GM12878 (cell line): ENCODE measurements at places on chromosomes 13 and 19. TPM values are rescaled to one million over a fixed set of nuclear protein-coding genes. Genes with fewer than 3 reads are reported as not detected.

GRCh38 chr19:46452186-46452585, 19.2 kb downstream of the PNMA8A start:
- no peaks in the 10 kb centered on the region for H3K27me3 ChIP-seq
- no peak for DNase-seq
- H3K27ac ChIP-seq = no peak overlapping the region

DNA sequence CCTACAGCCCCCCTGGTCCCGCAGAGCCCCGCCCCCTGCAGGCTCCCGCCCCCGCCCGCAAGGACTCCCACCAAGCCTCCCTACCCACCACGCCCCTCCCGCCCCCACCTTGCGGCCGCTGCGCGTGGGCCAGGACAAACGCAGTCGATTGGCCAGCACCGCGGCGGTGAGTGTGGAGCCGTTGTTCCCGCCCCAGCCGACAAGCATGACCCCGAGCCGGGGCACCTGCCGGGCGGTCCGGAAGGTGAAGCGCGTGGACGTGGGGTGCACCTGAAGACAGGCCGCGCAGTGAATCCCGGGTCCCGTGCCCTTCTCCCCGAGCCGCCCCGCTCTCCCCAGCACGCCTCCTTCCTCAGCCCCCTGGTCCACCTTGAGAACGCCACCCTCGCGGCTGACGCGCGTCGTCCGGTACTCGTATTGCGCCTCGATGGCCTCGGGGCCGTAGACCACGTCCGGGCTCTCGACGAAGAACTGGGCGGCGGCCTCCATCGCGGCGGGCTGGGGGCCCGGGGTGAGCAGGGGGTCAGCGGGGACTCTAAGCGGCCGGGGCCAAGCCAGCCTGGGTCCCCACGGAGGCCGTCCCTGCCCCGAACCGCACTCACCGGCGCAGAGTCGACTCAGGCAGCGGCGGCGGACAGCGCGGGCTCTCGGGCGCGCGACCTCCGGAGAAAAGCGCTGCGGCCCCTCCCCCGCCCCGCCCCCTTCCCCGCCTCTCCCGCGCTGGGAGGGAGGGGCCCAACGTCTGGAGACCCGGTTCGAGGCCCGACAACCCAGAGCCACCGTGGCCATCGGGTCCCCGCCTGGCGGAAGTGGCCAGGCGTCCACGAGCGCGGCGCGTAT, at the start of gene ISYNA1:
Gene ISYNA1 (minus strand): TSS at position 643 of the 840 bp plus-strand sequence. CDS start 154 bp downstream, at position 489.
- H3K36me3 ChIP-seq = peaks cover 2% of the 10 kb centered on the region; the same call in 1 of the 2 replicates
- no peak for DNase-seq
- H3K27me3 ChIP-seq = no peaks in the 10 kb centered on the region
- H3K4me1 ChIP-seq = peaks cover 15% of the 10 kb centered on the region

DNA sequence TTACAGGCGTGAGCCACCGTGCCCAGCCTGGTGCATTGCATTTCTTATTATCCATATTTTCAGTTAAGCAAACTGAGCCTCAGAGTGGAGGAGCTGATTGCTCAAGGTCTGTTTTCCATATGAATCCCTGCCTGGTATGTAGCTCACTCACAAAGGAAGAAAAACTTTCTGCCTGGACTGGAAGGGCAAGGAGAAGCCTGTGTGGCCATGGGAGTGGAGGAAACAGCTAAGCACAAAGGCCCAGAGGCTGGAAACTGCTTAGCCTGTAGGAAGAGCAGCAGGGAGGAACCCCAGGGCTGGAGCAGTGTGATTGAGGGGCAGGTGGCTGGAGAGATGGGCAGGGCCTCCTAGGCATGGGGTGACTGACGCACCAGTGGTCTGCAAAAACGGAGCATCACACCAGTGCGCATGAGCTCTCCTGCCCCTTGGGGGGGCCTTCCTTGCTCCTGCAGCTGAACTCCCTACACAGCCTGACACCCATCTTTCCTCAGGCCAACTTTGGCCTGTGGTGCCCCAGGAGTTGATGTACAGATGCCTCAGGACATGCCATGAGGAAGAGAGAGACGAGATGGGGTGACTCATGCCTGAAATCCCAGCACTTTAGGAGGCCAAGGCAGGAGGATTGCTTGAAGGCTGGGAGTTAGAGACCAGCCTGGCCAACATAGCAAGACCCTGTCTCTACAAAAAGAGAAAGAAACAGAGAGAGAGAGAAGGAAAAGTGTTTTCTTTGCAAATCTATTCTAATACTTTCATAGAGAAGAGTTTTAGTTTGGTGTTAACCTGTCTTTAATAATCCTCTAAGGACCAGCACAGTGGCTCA, 2.8 kb upstream of the HNRNPM start:
- H3K4me3 ChIP-seq = no peak overlapping the region
- no peak for DNase-seq
- H3K4me1 ChIP-seq = peaks cover 6% of the 10 kb centered on the region
- no peaks in the 10 kb centered on the region for H3K27me3 ChIP-seq
- H3K36me3 ChIP-seq = no peaks in the 10 kb centered on the region

- no peak overlapping the region for H3K4me3 ChIP-seq
- peak overlapping the region; percentile 97 for H3K27ac ChIP-seq
- H3K27me3 ChIP-seq = no peaks in the 10 kb centered on the region
- H3K4me1 ChIP-seq = peaks cover 50% of the 10 kb centered on the region
- H3K36me3 ChIP-seq = peaks cover 26% of the 10 kb centered on the region
- DNase-seq = no peak
These were observed 2.7 kb upstream of the CCDC97 start for GRCh38 chr19:41307090-41307875.

GRCh38 chr13:49304356-49304755, 56.6 kb downstream of the CDADC1 start:
- H3K4me3 ChIP-seq = no peak overlapping the region
- H3K27ac ChIP-seq = no peak overlapping the region
- H3K27me3 ChIP-seq = no peaks in the 10 kb centered on the region
- H3K36me3 ChIP-seq = no peaks in the 10 kb centered on the region
- H3K4me1 ChIP-seq = peaks cover 3% of the 10 kb centered on the region; the same call in 1 of the 2 replicates

GRCh38 chr13:42747399-42747873, 33.9 kb upstream of the FAM216B start:
- no peak overlapping the region for H3K27ac ChIP-seq
- H3K36me3 ChIP-seq = no peaks in the 10 kb centered on the region
- no peak for DNase-seq
- H3K4me1 ChIP-seq = no peaks in the 10 kb centered on the region
- no peak overlapping the region for H3K4me3 ChIP-seq

DNA sequence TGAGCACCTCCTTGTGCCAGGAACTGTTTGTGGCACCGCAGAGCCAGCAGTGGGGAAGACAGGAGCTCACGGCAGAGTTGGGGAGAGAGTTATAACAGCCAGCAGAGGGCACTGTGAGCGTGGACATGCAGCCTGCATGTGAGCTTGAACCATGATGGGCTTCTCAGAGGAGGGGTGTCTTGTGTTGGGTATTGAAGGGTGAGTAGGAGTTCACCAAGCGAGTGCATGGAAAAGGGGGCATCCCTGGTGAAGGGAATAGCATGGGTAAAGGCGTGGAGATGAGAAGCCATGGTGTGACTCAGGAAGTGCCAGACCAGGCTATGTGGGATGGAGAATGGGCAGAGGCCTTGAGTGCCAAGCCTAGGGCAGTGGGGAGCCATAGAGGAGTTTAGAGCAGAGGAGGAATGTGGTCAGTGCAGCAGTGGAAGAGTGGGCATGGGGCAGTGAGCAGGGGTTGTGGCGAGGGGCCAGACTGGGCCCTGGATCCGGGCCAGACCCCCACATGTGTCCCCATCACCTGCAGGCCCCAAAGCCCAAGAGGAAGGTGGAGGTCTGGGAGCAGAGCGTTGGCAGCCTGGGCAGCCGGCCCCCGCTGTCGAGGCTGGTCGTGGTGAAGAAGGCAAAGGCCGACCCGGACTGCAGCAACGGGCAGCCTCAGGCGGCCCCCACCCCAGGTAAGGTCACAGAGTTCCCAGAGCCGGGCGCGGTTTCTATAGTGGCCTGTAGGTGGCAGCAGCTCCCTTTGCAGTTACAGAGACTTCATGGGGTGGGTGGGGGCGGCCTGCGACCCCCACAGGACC, 11.8 kb upstream of the SHD start:
- H3K27me3 ChIP-seq = no peaks in the 10 kb centered on the region
- H3K27ac ChIP-seq = no peak overlapping the region
- no peak overlapping the region for H3K4me3 ChIP-seq
- no peaks in the 10 kb centered on the region; the same call in 1 of the 2 replicates for H3K4me1 ChIP-seq
- H3K36me3 ChIP-seq = peaks cover 18% of the 10 kb centered on the region

Gene NKPD1
- 0.05 and 0.13 TPM in 2 replicates for total RNA-seq

Gene PLIN5
- total RNA-seq = 0.11 and 0.15 TPM in 2 replicates

Gene PPM1N
- 3.5 and 4.1 TPM in 2 replicates for total RNA-seq
